ENCODE measurements at places on chromosomes 4 and X. TPM values are rescaled to one million over a fixed set of nuclear protein-coding genes. Genes with fewer than 3 reads are reported as not detected.

Gene PNMA5
- total RNA-seq = not detected

Gene TEX13D
- total RNA-seq = not detected

Gene STBD1
- 15.0 TPM for total RNA-seq

Gene NAA11
- total RNA-seq = not detected

Gene HSFX4
- total RNA-seq = not detected

Gene P2RY8
- total RNA-seq = not detected

Gene TMPRSS11D
- total RNA-seq = not detected
